ENCODE measurements at places on chromosomes 7 and 10. TPM values are rescaled to one million over a fixed set of nuclear protein-coding genes. Genes with fewer than 3 reads are reported as not detected.
A peak's percentile ranks its signal among the peaks of the same experiment; 100 is the strongest.

Gene NPC1L1
- not detected for total RNA-seq

DNA sequence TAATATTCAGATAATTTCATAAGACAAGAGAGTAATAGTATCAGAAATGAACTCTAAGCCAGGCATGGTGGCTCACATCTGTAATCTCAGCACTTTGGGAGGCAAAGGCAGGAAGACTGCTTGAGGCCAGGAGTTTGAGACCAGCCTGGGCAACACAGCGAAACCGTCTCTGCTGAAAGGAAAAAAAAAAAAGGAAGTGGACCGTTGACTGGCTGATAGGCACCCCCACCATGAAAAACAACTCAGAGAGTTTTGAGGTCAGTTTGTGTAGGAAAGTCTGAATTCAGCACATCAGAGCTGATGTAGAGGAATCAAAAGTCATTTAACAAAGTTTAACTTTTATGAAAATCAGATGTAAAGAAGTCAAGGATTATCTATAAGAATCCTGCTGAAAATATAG, 63.2 kb upstream of the AMPH start:
- H3K27me3 ChIP-seq = no peaks in the 10 kb centered on the region
- H3K4me1 ChIP-seq = no peaks in the 10 kb centered on the region
- no peak overlapping the region for H3K4me3 ChIP-seq
- no peak overlapping the region for H3K27ac ChIP-seq
- no peak for DNase-seq

Gene SPDYE6
- not detected for total RNA-seq

Gene RPEL1
- total RNA-seq = not detected

Gene LLCFC1
- not detected for total RNA-seq

Gene TMEM236
- 0.07 TPM for total RNA-seq

DNA sequence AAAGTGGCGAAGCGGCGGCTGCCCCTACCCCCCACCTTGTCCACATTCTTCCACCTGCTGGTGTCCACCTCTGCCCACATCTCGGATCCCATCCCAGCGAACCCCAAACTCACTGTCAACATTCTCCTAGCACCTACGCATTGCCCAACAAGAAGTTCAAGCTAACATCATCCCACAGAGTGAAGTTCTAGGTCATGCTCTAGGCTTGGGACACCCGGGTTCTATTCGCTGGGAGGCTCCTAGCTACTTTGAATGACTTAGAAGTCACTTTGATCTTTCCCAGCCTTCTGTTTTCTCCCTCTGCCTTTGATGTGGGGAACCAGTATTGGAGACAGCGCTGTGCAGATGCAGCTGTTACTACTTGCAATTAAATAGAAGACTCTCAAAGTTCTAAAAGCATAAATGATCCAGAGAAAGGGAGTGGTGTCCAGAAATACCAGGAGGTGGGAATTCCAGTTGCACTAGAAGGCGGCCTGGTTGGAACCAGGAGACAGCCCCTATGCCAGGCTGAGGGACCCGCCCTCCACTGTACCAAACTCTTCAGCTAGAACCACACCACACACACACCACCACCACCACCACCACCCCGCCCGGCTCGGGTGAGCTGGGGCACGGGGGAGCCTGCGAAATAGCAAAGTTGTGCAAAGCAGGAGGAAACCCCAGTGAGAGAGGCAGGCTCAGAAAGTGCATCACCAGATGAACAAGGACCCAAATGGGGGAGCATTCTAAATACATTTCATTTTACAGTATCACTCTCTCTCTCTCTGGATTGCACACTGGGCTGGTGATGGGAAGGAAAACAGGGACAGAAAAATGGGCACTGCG, 5.5 kb upstream of the VGF start:
- peaks cover 31% of the 10 kb centered on the region for H3K4me1 ChIP-seq
- peak overlapping the region; percentile 71 for H3K4me3 ChIP-seq
- no peak for DNase-seq
- peaks cover 6% of the 10 kb centered on the region for H3K36me3 ChIP-seq
- no peak overlapping the region for H3K27ac ChIP-seq

Gene LIPJ
- 0.22 TPM for total RNA-seq

DNA sequence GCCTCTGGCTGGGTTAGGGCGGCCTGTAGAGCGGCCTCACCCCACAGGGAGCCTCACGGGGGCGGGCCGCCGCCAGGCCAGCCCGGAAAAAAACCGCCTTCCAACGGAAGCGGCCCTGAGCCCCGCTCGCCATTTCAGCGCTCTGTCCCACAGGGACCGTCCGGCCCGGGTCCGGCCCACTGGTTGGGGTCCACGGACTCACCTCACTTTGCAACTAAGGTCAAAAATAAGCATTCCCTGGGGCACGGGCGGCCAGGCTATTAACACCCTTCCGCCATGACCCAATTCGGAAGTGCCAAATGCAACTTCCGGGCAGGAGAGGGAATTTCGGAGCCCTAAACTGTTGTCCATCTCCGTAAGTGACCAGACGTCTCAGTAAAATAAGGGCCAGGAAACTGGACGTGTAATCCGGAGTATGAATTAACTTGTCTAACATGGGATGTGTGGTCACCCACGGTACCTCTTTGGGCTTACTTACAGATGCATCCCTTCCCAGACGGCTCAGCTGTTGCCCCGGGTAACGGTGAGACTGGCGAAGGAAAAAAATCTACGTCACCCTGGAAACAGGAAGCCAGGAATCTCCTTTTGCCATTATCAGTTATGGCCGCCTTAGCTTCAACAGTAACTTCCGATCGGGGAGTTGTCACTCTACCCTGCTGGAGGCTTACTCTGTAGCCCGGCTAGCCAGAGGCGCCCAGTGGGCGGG, at the start of gene BBIP1:
Gene BBIP1 (minus strand): TSS at position 538 of the 706 bp plus-strand sequence. CDS start 1,023 bp downstream, outside the sequence.
- DNase-seq = peak; percentile 94
- peaks cover 19% of the 10 kb centered on the region for H3K4me1 ChIP-seq
- H3K4me3 ChIP-seq = peak within 1 kb of the TSS; percentile 96
- no peaks in the 10 kb centered on the region for H3K36me3 ChIP-seq

Gene SAMD9
- total RNA-seq = not detected

DNA sequence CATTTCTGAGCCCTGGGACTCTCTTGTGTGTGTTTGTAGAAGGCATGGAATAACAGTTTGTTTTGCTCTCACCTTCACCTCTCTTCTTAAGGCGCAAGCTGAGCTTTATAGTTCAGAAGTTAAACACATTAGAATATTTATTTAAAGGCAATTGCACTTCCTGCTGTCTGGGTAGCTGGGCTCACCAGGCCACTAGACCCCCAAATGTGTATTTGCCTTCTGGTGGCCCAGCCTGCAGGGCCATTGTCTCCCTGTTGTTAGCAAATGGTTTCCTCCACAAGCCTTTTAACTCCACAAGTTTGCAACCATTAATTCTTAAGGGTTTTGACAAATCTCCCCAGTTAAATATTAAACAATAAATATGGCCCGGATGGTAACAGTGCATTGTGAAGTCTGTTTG, 31.1 kb upstream of the NEUROD6 start:
- H3K4me1 ChIP-seq = peaks cover 2% of the 10 kb centered on the region
- H3K36me3 ChIP-seq = no peaks in the 10 kb centered on the region

Gene PLA2G12B
- total RNA-seq = not detected

GRCh38 chr7:140322759-140323158, 75.6 kb downstream of the SLC37A3 start:
- H3K4me1 ChIP-seq = no peaks in the 10 kb centered on the region
- DNase-seq = no peak
- H3K27ac ChIP-seq = no peak overlapping the region
- H3K27me3 ChIP-seq = no peaks in the 10 kb centered on the region
- no peak overlapping the region for H3K4me3 ChIP-seq

DNA sequence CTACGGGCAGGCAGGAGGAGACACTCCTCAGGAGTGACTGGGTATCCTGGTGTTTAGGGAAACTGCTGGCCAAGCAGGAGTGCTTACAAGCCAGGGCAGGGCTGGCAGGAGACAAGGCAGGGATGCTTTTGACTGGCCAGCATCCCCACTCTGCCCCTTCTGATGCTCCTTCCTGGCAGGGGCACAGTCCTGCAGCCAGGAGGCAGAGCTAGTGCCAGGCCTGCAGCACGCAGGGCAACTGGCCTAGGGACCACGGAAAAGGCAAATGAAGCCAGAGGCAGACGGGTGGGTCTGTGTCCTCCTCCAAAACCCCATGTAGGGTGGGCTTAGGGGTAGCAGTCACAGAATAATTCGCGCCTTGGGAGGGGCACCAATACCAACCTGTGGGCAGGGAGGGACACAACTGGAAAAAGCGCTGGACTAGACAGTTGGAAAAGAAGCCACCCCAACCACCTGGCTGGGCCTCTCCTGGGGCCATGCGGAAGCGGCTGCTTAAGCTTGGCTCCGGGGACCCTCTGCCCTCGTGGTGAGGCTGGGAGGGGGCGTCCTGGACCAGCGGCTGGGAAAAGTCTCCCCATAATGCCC, 4.8 kb downstream of the IMPDH1 start:
- peak overlapping the region; percentile 89 for H3K4me3 ChIP-seq
- peaks cover 20% of the 10 kb centered on the region for H3K27me3 ChIP-seq
- no peak for DNase-seq
- peaks cover 32% of the 10 kb centered on the region for H3K4me1 ChIP-seq
- H3K36me3 ChIP-seq = no peaks in the 10 kb centered on the region

Gene STRIP2
- 3.3 TPM for total RNA-seq

GRCh38 chr10:126917975-126918908, 13.0 kb downstream of the DOCK1 start:
- H3K27me3 ChIP-seq = no peaks in the 10 kb centered on the region
- no peak overlapping the region for H3K4me3 ChIP-seq
- no peak overlapping the region for H3K27ac ChIP-seq
- H3K36me3 ChIP-seq = no peaks in the 10 kb centered on the region

Gene RTKN2
- 3.2 TPM for total RNA-seq

GRCh38 chr10:12655940-12656339, 306.6 kb downstream of the CAMK1D start:
- H3K36me3 ChIP-seq = no peaks in the 10 kb centered on the region
- no peak for DNase-seq
- H3K4me3 ChIP-seq = no peak overlapping the region
- H3K27me3 ChIP-seq = peaks cover 2% of the 10 kb centered on the region
- peaks cover 11% of the 10 kb centered on the region for H3K4me1 ChIP-seq

GRCh38 chr10:98382691-98383101, 32.3 kb downstream of the PYROXD2 start:
- DNase-seq = no peak
- H3K27me3 ChIP-seq = peaks cover 8% of the 10 kb centered on the region
- H3K4me1 ChIP-seq = peaks cover 17% of the 10 kb centered on the region
- H3K4me3 ChIP-seq = no peak overlapping the region

Gene CFAP70
- total RNA-seq = 1.3 TPM

Gene XRCC2
- 3.0 TPM for total RNA-seq

- no peak overlapping the region for H3K27ac ChIP-seq
- H3K4me1 ChIP-seq = peaks cover 5% of the 10 kb centered on the region
- no peak for DNase-seq
- no peak overlapping the region for H3K4me3 ChIP-seq
- peaks cover 1% of the 10 kb centered on the region for H3K27me3 ChIP-seq
- peaks cover 5% of the 10 kb centered on the region for H3K36me3 ChIP-seq
Observed at GRCh38 chr10:88347022-88347421, 236.1 kb downstream of the RNLS start.

Gene RAB19
- not detected for total RNA-seq

Gene MRLN
- total RNA-seq = not detected

DNA sequence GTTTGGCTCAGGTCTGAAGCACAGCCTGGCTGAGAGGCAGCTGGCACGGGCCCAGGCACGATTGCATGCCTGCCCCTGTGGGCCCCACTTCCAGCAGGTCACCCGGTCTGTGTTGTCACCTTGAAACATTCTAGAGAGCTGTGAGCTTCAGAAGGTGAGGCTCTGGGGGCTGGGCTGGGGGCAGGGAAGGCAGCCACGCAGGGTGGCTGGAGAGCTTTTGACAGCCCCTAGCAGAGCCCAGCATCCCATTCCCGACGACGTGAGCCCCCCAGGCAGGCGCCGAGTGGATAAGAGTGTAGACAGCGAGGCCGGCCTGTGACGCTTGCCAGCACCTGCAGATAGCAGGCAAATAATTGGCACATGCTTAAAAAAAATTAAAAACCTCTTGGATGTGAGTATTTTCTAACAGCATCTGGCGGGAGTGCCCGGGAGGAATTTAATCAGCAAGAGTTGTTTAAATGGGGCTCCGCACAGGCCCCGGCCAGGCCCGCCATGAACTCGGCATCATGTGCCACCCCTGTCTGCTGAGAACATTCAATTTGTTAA, 212.0 kb upstream of the TBX20 start:
- no peak for DNase-seq
- H3K4me3 ChIP-seq = no peak overlapping the region
- peaks cover 4% of the 10 kb centered on the region for H3K36me3 ChIP-seq
- H3K27ac ChIP-seq = no peak overlapping the region

DNA sequence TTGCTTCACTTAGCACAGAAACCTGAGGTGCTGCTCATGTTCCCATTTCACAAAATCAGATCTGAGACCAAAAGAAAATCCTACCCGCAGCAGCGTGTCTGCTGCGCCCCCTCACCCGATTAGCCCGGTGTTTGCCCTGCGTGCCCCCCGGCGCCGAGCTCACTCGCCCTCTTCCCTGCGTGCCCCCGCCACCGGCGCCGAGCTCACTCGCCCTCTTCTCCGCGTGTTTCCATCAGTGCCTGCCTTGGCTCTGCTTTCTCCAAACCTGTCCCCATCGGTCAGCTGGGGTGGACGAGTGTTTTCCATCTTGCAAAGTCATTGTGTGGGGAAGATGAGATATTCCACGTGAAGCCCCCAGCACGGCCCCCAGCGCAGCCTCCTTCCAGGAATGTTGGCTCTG, 225.3 kb upstream of the PITRM1 start:
- DNase-seq = no peak
- H3K4me3 ChIP-seq = no peak overlapping the region
- H3K27ac ChIP-seq = no peak overlapping the region
- H3K36me3 ChIP-seq = peaks cover 7% of the 10 kb centered on the region
- peaks cover 3% of the 10 kb centered on the region for H3K27me3 ChIP-seq

GRCh38 chr7:131219312-131220041, 108.2 kb upstream of the MKLN1 start:
- DNase-seq = no peak
- no peaks in the 10 kb centered on the region for H3K27me3 ChIP-seq
- H3K4me3 ChIP-seq = no peak overlapping the region
- H3K27ac ChIP-seq = no peak overlapping the region
- H3K4me1 ChIP-seq = no peaks in the 10 kb centered on the region

DNA sequence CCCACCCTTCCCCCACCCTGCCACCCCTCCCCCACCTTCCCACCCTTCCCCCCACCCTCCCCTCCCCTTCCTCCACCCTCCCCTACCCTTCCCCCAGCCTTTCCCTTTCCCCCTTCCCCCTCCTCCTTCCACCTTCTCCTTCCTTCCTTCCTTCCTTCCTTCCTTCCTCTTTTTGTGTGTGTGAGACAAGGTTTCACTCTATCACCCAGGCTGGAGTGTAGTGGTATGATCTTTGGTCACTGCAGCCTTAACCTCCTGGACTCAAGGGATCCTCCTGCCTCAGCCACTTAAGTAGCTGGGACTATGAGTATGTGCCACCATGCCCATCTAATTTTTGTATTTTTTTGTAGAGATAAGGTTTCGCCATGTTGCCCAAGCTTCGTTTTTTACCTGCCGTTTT, 35.2 kb downstream of the CYP17A1 start:
- DNase-seq = no peak
- peaks cover 2% of the 10 kb centered on the region for H3K27me3 ChIP-seq
- H3K27ac ChIP-seq = no peak overlapping the region
- H3K4me1 ChIP-seq = peaks cover 6% of the 10 kb centered on the region
- H3K4me3 ChIP-seq = no peak overlapping the region
- peaks cover 5% of the 10 kb centered on the region for H3K36me3 ChIP-seq

GRCh38 chr10:3172081-3172445, 519 bp downstream of the PITRM1 start:
- H3K27ac ChIP-seq = peak overlapping the region; percentile 44
- H3K4me3 ChIP-seq = peak overlapping the region; percentile 90
- H3K4me1 ChIP-seq = peaks cover 2% of the 10 kb centered on the region
- no peak for DNase-seq

- H3K36me3 ChIP-seq = no peaks in the 10 kb centered on the region
- H3K27ac ChIP-seq = no peak overlapping the region
- no peak overlapping the region for H3K4me3 ChIP-seq
- no peaks in the 10 kb centered on the region for H3K4me1 ChIP-seq
Observed at GRCh38 chr7:47438411-47439029, 143.4 kb downstream of the TNS3 start.
